Activated CD4-positive, alpha-beta memory T cell treated with anti-CD3 and anti-CD28 coated beads, Interleukin-2, amount 10 ng/mL, durations not matched to agents 7 days and 5 days (primary cell): ENCODE measurements at places on chromosomes 5 and 9. TPM values are rescaled to one million over a fixed set of nuclear protein-coding genes. Genes with fewer than 3 reads are reported as not detected.

GOLPH3 gene
- 81.6 TPM for total RNA-seq

ORM2 gene
- total RNA-seq: not detected

TRIM36 gene
- 0.45 TPM for total RNA-seq

ZNF454 gene
- not detected for total RNA-seq

CARD9 gene
- 0.55 TPM for total RNA-seq

YTHDC2 gene
- total RNA-seq: 31.0 TPM

ADGRD2 gene
- not detected for total RNA-seq

ZNF366 gene
- total RNA-seq: not detected
